ENCODE measurements at places on chromosomes 7 and 10.

GRCh38 chr7:132777414-132777813 lies 201.1 kb upstream of the PLXNA4 start:
- no peak for DNase-seq

GRCh38 chr7:157620616-157621015 lies 283.8 kb downstream of the DNAJB6 start:
- no peak for DNase-seq

- DNase-seq = no peak
These were observed 14.0 kb downstream of the ZDHHC16 start for GRCh38 chr10:97459933-97460332.

GRCh38 chr10:50511492-50512213 lies 112.1 kb downstream of the SGMS1 start:
- DNase-seq = no peak

- DNase-seq = no peak
These were observed 114.3 kb downstream of the CDK14 start for GRCh38 chr7:90710466-90710850.

DNA sequence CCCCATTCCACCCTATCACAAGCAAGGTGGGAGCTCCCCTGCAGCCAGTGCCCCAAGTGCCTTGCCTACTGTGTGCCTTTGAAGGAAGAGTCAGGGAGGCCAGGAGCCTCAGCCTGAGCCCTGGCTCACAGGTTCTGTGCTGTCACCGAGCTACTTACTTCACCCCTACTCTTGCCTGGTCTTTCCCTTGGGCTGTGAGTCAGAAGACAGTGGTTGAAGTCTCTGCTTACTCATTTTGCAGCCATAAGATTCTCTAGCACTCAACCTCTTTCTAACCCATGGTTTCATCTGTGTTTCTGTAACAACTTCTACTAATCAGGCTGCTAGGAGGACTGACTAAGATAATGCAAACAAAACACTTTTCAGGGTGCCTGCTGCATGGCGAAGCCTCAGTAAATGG lies 114.5 kb downstream of the PLCE1 start:
- no peak for DNase-seq

- no peak for DNase-seq
These were observed 77.8 kb downstream of the TEX36 start for GRCh38 chr10:125605167-125605566.

DNA sequence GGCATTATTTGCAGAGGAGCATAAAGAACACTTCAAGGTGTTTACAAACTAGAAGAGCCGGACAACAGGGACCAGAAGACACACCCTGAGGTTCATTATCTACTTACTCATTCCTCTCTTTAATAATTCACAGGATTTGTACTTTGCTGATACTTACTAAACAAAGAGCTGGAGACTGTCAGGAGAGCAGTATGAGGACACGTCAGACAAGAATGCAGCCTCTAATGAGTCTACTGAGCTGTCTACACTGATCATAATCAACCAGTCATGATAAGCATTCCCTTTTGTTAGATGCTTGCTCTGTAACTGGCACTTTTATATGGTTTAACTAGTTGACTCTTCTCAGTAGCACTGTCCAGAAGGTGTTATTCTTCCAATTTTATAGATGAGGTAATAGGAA lies 243.3 kb upstream of the CDC14C start:
- no peak for DNase-seq

- no peak for DNase-seq
These were observed 640.0 kb downstream of the PARD3 start for GRCh38 chr10:34175121-34175520.

DNA sequence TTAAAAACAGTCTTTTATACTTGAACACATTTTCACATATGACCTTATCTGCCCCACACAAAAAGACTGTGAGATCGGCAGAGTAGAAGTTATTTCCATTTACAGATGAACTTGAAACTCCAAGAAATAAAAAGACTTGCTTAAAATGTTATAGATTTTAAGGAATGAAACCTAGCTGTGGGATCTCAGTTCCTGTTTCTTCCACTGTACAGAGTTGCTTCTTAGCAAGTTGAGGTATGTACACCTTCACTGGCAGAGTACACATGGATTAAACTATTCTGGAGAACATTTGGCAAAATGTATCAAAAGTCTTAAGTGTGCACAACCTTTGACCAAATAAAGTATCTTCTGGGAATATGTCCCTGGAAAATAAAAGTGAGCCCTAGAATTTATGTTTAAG lies 48.3 kb downstream of the A1CF start:
- no peak for DNase-seq

- no peak for DNase-seq
These were observed 12.5 kb upstream of the KEL start for GRCh38 chr7:142974626-142975025.

DNA sequence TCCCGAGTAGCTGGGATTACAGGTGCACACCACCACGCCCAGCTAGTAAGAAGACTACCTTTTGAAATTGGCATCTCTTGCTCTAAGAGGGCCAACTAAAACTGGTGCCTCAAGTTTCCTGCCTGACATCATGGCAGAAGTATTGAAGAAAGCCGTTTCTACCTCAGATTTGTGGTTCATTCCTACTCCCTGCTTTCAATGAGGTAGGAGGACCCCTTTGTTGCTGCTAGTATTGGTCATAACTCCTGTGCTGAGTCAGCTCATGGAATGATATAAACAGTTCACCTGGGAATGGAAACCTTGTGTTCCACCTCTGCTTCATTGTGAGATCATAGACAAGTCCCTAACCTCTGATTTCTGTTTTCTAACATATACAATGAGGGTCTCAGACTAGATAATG lies 82.8 kb downstream of the CDK6 start:
- DNase-seq = no peak

- no peak for DNase-seq
These were observed 162.8 kb downstream of the ELMO1 start for GRCh38 chr7:37285706-37286453.

- no peak for DNase-seq
These were observed 240.3 kb downstream of the DNAJB6 start for GRCh38 chr7:157577061-157577460.

GRCh38 chr7:121486590-121486989 lies 90.5 kb upstream of the FAM3C start:
- DNase-seq = no peak

DNA sequence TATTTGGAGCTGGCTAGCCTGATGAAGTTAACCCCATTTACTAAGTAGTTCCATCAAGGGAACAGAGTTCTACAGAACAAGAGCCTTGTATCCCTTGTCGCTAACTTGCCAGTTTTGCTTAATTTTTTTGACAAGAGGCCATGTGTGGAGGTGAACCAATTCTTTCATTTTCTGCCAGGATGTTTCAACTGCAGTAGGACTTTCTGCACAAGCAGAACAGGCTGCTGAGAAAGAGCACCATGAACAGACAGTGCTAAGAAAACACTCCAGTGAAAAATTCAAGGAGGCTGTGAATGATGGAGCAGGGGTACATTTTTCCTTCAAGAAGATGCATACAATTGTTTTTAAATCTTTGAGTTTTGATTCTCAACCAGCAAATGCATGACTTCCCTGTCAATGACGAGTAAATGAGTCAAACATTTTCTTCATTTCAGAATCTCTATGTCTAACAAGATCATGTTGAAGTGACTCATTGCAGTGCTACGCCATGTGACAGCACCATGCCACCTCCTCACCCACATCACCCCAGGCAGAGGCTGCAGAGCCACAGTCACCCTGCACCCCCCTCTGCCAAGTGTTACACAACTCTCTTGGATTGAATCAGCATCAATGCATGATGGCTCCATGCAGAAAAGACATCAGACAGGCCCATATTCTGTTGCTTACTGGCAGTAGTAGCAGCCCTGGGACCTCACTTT lies 193.1 kb downstream of the COBL start:
- DNase-seq = no peak

GRCh38 chr7:5692845-5693278 lies 88.6 kb downstream of the RNF216 start:
- peak; percentile 74 for DNase-seq

GRCh38 chr10:43338117-43338516 lies 33.3 kb upstream of the FXYD4 start:
- no peak for DNase-seq

DNA sequence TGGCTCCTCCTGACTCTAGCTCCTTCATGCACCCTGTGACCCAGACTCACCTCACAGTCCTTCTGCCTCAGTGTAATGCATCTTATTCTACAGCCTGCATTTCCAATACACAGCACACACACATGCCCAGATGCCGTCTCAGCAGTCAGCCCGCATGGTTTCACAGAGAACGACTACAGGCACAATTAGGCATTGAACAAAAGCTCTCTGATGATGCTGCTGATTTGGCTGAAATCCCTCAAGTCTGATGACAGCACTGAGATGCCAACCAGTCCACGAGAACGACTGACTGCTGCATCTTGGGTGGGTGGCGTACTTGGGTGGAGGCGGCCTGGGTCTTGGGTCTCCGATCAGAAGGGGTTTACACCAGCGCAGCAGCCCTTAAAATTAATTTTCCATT lies 200.4 kb downstream of the TAX1BP1 start:
- no peak for DNase-seq

DNA sequence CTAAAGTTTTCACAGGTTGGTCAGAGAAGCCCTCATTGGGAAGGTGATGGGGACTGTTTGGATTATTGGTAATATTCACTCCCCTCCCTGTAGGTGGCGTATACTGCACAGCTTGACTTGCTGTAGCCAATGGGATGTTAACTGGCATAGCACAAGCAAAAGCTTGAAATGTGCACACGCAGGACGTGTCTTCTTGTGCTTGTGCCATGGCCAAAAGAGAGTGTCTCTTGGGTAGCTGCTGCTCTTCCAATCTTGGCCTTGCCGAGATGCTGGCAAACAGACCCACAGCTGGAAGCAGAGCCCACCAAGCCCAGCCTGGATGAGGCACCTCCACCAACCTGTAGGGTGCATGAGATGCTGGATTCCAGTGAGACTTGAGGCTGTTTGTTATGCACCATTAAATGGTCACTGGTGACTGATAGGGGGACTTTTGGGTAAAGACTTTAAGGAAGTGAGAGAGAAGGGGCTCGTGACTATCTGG lies 266.0 kb downstream of the GRID1 start:
- no peak for DNase-seq

GRCh38 chr7:23211589-23211988 lies 29.7 kb downstream of the NUP42 start:
- DNase-seq = no peak

DNA sequence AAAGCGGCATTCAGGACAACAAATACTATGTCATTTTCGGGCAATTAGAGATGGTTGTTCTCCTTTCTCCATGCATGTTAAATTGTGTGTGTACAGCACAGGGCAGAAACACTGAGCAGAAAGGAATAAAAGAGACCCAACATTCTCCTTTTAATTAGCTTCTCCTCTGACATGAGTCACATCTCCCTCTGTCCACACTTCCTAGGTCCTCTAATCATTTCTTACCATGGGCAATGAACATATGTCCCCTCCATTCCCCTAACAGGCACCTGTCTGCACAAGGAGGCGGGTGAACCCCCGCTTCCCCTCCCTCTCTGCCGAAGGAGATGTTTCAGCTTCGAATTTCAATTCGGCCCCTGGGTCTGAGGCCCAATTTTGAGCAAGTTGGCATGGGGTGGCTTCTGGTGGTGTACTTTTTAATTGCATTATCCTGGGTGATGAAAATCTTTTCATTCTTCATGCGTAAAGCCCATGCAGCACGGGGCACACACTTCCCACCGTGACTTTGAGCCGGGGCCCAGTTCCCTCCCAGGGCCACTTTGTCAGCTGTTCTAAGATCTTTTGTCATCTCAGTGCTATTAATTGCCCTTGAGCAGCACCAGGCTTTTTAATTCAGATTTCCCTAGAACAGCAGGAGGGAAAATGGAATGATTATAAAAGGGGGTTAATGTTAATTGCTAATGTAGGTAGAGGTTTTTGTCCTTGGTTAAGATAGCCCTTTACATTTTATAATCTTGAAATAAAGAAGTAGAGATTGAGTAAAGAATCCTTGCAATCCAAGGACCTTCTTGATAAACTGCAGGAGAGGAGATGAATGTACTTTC lies 219.5 kb upstream of the NRP1 start:
- DNase-seq = no peak

DNA sequence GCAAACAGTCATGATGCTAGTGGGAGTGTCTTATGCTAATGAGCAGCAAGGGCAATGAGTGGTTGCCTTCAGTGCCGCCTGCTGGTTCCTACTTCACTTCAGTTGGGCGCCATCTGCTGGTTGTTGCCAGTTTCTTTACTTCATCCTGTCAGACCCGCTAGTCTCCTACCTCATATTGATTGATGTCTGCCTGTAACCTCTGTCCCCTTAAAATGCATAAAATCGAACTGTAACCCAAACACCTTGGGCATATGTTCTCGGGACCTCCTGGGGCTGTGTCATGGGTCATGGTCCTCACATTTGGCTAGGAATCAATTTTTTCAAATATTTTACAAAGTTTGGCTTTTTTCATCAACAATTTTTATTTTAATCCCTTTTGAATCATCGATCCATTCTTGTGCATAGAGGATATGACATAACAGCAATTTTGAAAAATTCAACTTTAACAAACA lies 62.8 kb upstream of the C7orf33 start:
- no peak for DNase-seq

GRCh38 chr7:44162179-44162578 lies 21.0 kb upstream of the MYL7 start:
- DNase-seq = no peak

DNA sequence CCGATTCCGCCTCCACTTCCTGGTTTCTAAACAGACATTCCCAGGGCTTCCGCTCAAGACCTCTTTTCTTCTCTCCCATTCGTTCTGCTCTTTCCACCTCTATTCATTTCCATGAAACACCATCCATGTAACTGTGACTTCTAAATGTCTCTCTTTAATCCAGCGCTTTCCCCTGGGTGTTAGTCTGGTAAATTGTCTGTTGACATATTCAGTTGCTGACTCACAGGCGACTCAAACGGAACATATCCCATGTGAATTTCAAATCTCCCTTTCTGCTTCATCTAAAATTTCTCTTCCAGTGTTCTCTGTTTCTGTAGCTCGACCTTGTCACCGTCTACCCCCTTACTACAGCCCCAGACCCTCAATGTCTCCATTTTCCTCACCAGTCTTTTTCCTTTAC lies 119.1 kb downstream of the PFKFB3 start:
- no peak for DNase-seq

DNA sequence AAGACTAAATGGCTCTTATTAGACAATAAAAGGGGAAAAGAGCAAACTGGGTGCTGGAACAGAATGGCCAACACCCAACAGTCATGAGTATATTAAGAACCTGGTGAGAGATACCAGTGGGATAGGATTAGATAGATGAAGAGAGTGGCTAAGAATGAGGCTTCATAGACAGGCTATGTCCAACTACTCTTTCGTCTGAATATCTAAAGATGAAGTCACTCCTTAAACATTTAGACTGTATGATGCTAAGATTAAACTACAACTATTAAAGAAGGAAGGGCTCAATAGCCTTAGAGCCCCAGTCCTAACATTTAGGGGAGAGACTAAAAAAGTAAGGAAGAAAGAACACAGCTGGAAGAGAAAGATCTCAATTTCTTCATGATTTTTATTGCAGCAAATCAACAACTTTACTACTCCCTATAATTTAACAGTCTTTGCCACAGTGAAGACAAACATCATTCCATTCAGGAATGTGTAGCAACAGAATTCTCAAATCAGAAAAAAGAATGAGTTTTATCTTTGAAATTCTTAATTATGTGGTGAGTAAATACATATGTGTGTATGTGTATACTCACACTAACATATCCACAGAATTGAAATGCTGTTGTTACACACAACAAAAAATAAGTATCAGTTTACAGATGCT lies 45.6 kb downstream of the CACNA2D1 start:
- DNase-seq = no peak
